Lung (tissue), 17 donors: ENCODE measurements at places on chromosomes 3 and 15.

DNA sequence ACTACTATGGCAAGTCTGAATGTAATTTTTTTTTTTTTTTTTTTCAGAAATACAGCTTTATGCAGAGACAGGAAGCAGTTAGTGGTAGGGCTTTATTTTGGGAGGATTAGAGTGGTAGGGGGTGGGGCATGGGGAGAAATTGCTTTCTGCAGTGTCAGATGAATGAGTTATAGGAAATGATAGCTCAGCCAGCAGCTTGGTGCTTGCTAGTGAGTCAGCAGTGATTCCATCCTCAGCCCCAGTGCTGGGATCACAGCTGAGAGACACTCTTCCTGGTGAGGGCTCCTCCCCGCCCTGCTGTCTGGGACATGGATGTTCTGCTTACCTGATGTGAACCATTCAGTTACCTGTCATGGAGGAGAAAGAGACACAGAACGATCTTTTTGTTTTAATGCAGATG lies 39.6 kb downstream of the SEMA6D start:
- DNase-seq = peak; percentile 42

DNA sequence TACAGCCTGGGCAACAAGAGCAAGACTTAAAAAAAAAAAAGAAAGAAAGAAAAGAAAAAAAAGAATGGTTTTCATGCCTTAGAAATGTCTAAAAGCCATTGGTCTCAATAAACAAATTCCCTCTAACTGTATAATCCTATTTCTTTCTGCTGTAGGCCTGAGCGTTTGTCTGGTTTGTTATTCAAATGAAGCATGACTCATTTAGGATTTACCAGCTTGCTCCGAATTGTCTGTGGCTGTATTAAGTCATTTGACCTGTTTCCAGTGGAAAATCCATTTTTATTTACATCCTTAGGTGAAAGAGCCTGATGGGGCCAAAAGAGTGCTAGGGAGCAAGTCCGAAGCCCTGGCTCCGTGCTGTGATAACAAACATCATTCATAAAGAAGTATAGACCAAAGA lies 73.8 kb downstream of the BDH1 start:
- DNase-seq = no peak

- DNase-seq = no peak
Measured at GRCh38 chr15:85704066-85704465, 90.7 kb downstream of the KLHL25 start.

DNA sequence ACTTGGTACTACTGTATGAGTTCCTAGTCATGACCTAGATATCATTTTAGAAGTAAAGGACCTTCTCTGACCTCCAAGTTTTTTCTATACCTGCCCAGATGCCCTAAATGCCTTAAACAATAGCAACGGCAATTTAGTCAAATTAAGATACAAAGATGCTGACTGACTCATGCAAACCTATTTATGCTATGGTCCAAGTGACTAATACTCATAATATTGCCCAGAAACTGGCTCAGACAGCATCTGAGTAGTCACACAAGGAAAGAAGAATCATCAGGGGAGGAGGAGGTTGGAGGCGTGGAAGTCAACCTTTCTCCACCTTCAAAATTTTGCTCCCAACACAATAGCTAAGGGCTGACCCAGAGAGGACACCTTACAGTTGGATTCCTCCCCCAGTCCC lies 6.8 kb downstream of the FYCO1 start:
- no peak for DNase-seq

DNA sequence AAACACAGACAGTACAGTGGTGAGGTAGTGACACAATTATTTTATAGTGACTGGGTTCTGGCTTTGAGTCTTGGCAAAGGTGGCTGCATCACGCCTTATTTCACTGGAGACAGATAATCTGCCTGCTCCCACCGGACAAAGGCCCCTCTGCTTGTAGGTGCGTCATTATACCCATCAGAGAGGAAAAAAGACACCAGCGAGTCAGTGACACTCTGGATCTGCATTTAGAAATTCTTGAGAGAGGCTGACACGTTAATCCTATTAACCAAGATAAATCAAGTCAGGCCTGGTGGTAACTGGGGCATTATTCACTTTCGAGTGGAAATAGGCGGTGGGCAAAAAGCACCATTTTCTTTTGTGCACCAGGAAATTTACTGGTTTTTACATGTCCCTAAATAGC lies 76.2 kb downstream of the NR2F2 start:
- no peak for DNase-seq

DNA sequence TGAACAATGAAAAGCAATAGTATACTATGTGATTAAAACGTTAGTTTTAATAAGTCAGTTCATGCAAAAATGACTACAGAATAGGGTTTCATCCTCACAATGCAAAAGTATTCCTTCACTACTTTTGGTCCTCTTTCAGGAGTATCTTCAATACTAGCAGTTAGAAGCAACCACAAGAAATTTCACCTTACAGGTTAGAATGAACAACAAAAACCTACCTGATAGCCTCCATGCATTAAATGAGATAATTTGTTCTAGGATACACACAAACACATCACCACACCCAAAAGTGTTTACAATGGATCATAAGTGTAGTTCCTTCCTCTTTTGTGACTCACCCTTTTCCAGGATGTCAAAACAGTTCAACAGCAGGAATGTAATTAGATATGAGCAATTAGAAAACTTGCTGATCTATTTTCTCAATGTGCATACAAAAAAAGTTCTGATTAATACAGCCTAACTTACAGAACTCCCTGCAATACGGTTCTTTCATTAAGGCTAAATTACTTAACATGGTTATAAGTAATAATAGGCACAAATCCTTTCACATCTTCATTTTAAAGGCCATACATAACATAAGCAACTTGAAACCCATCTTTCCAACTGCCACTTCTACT lies 21.6 kb downstream of the UACA start:
- DNase-seq = no peak

- no peak for DNase-seq
Measured at GRCh38 chr3:130889416-130889946, 4.4 kb upstream of the ATP2C1 start.

- no peak for DNase-seq
Measured at GRCh38 chr3:141812084-141812483, 48.9 kb downstream of the GRK7 start.

DNA sequence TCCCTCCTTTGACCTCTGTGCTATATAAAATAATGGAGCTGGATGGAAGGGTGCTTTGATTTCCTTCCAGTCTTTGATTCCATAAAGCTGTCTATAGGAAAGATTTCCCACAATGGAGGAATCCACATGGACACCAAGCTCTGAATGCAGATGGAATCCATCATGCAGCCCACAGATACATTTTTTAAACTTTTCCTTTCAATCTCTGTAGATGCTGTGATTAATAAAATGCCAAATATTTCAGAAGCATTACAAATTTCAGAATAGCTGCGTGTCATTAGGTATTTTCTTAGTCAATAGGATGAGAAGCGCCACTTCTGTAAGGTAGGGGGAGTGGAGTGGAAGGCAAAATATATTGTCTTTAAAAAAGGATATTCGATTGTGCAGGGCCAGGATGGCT lies 489.0 kb downstream of the NTRK3 start:
- no peak for DNase-seq

DNA sequence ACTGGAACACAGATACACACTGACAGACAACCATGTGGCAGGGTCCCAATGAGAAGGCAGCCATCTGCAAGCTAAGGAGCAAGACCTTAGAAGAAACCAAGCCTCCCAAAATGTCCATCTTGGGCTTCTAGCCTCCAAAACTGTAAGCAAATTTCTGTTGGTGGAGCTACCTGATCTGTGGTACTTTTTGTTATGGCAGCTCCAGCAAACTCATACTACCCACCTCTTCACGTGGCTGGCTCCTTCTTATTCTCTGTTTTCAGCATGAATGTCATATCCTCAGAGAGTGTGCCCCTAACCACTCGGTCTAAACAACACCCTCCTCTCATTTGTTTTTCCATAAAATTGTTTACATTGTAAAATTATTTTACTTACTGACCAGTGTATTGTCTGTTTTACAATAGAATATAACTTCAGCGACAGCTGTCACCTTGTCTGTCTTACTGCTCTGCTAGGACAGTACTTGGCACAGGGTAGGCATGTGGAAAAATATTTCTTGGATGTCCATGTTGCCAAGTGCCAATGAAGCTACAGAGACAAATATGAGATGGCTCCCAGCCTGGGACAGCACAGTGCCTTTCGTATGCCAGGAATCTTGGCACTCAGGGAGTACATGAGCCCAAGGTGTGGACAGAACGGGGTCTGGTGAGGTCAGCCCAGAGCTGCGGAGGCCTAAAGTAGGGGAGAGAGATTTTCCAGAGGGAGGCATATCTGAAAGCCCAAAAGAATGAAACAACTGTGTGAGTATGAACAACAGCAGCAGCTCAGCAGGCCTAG lies 17.4 kb upstream of the SLC25A36 start:
- DNase-seq = no peak

DNA sequence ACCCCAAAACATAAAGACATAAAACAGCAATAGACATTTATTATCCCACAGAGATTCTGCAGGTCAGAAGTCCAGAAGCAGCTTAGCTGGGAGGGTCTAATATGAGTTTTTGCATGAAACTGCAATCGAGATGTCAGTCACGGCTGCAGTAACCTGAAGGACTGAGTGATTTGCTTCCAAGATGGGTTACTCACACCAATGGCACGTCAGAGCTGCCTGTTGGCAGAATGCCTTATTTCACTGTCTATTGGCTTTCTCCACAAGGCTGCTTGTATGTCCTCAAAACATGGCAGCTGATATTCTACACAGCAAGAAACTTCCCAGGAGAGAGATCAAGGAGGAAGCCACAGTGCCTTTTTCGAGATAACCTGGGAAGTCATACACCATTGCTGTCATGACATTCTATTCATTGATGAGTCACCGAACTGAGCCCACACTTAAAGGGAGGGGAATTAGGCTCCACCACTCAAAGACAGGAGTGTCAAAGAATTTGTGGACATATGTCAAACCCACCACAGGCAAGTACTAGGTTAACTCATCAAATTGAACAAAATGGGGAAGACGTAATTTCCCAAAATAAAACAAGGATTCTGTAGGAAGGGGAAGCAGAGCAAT lies 122.2 kb downstream of the SYNPR start:
- DNase-seq = no peak

DNA sequence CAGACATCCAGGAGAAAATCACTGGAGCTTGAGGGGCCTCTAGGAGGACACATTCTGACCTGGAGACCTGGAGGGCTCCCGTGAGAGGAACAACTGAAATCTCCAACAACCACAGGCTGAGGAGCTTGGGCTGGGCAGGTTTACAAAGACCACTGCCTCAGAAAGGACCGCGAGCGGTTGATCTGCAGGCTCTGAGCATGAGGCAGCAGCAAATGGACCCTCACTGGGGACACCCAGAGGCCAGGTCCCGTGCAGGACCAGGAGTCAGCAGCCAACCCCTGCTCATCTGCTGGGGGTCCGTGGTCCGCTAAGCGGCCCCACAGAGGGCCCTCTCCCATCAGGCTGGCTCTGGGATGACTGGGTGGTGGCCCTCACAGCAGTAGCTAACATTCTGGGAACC lies 10.5 kb upstream of the EPHB3 start:
- no peak for DNase-seq
